ENCODE measurements at places on chromosomes 12 and 14.

DNA sequence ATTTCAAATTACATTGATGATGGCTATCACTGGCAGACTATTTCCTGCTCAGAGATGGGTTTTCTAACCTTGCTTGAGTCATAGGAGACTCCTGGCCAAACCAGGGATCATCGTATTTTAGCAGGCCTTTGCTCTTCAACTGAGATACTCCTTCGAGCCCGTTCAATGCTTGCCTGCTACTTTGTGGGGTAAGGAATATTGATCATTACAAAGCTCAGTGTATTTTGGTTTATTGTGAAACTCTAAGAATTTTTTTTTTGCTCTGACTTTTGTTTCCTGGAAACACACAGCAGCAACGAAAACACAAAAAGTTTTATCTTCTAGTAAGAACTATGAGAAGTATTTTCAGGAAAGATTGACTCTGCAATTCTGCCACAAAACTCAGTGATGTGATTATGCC lies 4.1 kb downstream of the GPRC5D start:
- peaks cover 46% of the 10 kb centered on the region for H3K4me1 ChIP-seq
- no peak for DNase-seq
- no peak overlapping the region for H3K27ac ChIP-seq
- H3K4me3 ChIP-seq = 0 out of 2 replicates have a peak overlapping the region, but pooled peaks have one; percentile 1
- H3K36me3 ChIP-seq = peaks cover 2% of the 10 kb centered on the region
- no peaks in the 10 kb centered on the region for H3K27me3 ChIP-seq

GRCh38 chr12:104959335-104959841 lies 1.3 kb upstream of the SLC41A2 start:
- H3K4me1 ChIP-seq = peaks cover 22% of the 10 kb centered on the region
- no peaks in the 10 kb centered on the region for H3K36me3 ChIP-seq
- peak overlapping the region; percentile 75 for H3K4me3 ChIP-seq
- peak overlapping the region; percentile 93 for H3K27ac ChIP-seq

GRCh38 chr12:126617312-126617711 lies 1552.1 kb downstream of the AACS start:
- peak; percentile 7 for DNase-seq
- no peaks in the 10 kb centered on the region for H3K4me1 ChIP-seq
- no peak overlapping the region for H3K27ac ChIP-seq
- peak overlapping the region; percentile 51 for H3K4me3 ChIP-seq
- H3K27me3 ChIP-seq = no peaks in the 10 kb centered on the region

GRCh38 chr12:47997321-47997720 lies 7.0 kb downstream of the COL2A1 start:
- no peak for DNase-seq
- no peak overlapping the region for H3K27ac ChIP-seq
- no peak overlapping the region for H3K4me3 ChIP-seq
- H3K27me3 ChIP-seq = peaks cover 41% of the 10 kb centered on the region
- H3K4me1 ChIP-seq = peaks cover 4% of the 10 kb centered on the region
- no peaks in the 10 kb centered on the region for H3K36me3 ChIP-seq

DNA sequence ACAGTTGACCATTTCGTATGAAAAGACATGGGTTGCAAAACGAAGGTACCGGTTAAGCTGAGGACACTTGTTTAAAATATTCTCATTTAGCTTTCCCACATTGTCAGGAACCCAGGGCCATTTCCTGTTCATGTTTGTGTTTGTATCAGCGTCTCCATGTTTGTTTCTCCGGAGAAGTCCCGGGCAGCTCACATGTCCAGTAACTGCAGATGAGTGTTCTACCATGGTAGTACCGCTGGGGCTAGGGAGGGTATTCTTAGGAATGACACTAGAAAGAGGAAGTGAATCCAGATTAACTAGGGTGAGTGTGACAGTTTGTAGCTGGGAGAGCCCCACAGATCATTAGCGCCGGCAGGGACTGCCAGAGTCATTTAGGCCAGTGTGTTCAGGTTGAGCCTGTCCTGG lies 50.0 kb upstream of the EVL start:
- no peak overlapping the region for H3K27ac ChIP-seq
- H3K4me1 ChIP-seq = no peaks in the 10 kb centered on the region
- no peaks in the 10 kb centered on the region for H3K36me3 ChIP-seq

DNA sequence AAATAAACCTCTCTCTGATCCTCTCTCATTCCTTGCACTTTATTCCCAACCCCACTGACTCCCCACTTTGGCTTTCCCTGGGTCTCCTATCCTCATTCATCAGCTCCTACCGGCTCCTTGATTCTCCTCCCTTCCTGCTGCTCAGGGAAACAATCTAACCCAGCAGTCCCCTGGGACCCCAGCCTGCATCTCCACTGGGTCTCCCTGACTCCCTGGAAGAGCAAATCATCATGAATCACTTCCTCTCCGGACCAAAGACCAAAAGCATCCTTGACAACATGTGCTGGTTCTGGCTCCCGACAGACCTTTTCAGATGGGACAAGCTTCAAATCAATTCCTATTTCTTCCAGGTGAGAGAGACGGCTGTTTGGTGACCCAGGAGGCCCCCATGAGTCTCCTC lies 76.6 kb downstream of the HSPB8 start:
- DNase-seq = no peak
- no peak overlapping the region for H3K4me3 ChIP-seq
- H3K27ac ChIP-seq = no peak overlapping the region
- no peaks in the 10 kb centered on the region for H3K36me3 ChIP-seq
- H3K27me3 ChIP-seq = no peaks in the 10 kb centered on the region

DNA sequence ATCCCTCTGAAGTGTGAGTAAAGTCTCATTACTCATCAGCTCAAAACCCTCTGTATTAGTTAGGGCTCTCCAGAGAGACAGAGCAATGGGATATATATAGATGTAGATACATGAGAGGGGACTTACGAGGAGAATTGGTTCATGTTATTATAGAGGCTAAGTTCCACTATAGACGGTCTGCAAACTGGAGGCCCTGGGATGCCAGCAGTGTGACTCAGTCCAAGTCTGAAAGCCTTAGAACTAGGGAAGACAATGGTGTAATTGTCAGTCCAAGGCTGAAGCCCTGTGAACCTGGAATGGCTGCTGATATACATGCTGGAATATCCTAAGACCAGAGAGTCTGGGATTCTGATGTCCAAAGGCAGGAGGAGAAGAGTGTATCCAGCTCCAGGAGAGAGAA lies 57.3 kb upstream of the CEP83 start:
- no peak for DNase-seq
- no peaks in the 10 kb centered on the region for H3K36me3 ChIP-seq
- H3K27ac ChIP-seq = no peak overlapping the region
- H3K4me1 ChIP-seq = no peaks in the 10 kb centered on the region
- H3K27me3 ChIP-seq = no peaks in the 10 kb centered on the region
- no peak overlapping the region for H3K4me3 ChIP-seq

DNA sequence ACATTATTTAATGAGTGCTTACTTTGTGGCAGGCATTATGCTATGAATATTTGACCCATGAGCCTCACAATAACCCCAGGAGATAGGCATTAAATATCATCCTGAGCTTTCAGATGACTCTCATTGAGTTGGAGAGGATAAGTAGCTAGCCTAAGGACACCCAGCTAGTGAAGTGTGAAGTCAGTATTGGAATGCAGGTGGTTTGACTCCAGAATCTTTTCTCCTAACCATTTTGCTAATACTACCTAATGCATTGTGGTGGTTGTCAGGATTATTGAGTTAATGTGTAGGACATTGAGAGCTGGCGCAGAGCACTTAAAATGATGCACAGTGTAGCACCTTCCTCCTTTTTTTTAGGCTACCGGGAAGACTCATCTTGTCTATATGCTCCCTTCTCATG lies 3.8 kb upstream of the CDKL1 start:
- H3K27ac ChIP-seq = no peak overlapping the region
- DNase-seq = no peak
- no peaks in the 10 kb centered on the region for H3K27me3 ChIP-seq
- H3K4me1 ChIP-seq = no peaks in the 10 kb centered on the region
- no peaks in the 10 kb centered on the region for H3K36me3 ChIP-seq

GRCh38 chr14:105385322-105385637 lies 13.1 kb upstream of the TEX22 start:
- H3K4me1 ChIP-seq = no peaks in the 10 kb centered on the region
- no peak overlapping the region for H3K27ac ChIP-seq
- no peaks in the 10 kb centered on the region for H3K36me3 ChIP-seq
- H3K27me3 ChIP-seq = no peaks in the 10 kb centered on the region
- H3K4me3 ChIP-seq = no peak overlapping the region

GRCh38 chr12:102669056-102669455 lies 188.7 kb upstream of the IGF1 start:
- DNase-seq = no peak
- no peak overlapping the region for H3K4me3 ChIP-seq
- no peaks in the 10 kb centered on the region for H3K36me3 ChIP-seq
- no peaks in the 10 kb centered on the region for H3K27me3 ChIP-seq
- H3K27ac ChIP-seq = no peak overlapping the region

DNA sequence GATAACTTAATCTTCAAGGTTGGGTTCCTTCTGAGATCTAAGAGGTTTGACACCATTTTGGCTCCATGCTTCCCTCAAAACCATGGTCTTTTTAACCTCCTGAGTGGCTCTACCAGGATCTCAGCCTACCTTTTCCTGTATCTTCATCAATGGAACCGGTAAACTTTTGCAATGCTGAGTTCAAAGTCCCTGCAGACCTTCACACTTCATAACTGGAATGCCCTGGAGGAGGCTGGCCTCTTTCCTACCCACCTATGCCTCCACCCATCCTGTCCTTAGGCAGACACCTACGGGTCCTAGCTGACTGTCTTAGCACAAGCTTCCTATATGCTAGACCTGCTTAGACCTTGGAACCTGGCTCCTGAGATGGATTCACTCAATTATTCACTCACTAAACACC lies 89.5 kb upstream of the EEA1 start:
- no peaks in the 10 kb centered on the region for H3K27me3 ChIP-seq
- H3K4me3 ChIP-seq = no peak overlapping the region
- no peak for DNase-seq
- H3K4me1 ChIP-seq = no peaks in the 10 kb centered on the region

DNA sequence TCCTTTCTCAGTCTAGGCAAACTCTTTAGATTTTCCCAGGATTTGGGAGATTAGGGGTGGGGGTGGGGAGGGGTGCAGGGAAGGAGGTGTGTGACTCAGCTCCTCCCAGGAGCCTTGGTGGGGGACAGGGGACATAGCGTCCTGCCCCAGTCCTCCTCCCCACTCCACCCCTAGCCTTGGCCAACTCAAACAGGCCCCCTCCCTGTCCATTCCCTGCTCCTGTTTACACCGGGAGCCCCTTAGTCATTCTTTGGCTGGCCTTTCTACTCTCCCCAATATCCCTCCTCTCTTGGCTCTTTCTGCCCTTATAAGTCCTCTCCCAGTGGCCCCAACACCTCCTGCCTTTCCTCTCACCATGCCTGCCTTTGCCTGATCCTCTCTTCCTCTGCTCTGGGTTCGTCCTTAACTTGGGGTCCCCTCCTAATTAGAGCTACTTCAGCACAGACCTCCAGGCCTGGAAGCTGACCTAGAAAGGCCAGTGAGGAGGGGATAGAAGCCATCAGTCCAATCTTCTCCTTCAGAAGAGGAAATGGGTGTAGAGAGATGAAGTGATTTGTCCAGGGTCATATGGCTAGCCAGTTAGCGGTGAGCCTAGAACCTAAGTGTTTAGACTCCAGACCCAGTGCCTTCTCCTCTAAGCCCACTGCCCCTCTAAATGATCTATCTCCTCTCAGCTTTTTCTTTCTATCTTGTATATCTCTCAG lies 2.3 kb upstream of the ITGA5 start:
- H3K27me3 ChIP-seq = peaks cover 55% of the 10 kb centered on the region
- H3K4me1 ChIP-seq = no peaks in the 10 kb centered on the region
- no peak for DNase-seq
- no peak overlapping the region for H3K4me3 ChIP-seq

DNA sequence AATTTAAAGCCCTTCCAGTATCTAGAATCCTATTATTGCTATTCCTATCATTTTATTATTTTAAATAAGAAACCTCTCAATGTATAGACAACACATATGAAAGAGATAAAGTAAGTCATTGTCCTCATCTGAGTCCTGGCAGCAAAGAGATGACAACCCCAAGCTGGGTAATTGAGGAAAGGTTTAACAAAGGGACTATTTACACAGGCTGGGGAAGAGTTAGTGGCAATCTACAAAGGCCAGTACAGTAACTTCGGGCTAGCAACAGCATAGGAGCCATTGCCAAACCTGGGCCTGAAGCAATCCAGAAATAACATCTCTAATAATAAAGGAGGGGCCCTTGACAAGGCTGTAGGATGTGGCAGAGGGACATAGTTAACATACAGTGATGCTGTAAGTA lies 11.2 kb downstream of the PDE6H start:
- H3K4me1 ChIP-seq = peaks cover 25% of the 10 kb centered on the region
- no peak overlapping the region for H3K27ac ChIP-seq
- no peaks in the 10 kb centered on the region for H3K36me3 ChIP-seq
- no peaks in the 10 kb centered on the region for H3K27me3 ChIP-seq
- no peak for DNase-seq

DNA sequence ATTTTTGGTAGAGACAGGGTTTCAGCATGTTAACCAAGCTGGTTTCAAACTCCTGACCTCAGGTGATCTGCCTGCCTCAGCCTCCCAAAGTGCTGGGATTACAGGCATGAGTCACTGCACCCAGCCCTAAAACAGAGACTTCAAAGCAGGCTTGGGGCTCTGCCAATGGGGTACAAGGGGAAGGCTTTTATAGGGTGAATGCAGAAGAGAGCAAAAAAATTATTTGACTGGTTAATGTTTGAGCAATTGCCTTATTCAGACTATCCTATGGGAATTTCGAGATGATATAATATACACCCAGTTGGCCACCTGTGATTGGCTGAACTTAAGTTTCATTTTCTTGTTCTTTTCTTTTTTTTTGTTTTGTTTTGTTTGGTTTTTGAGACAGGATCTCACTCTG lies 31.5 kb upstream of the ACTN1 start:
- H3K36me3 ChIP-seq = no peaks in the 10 kb centered on the region
- H3K4me3 ChIP-seq = no peak overlapping the region
- H3K27ac ChIP-seq = no peak overlapping the region
- H3K4me1 ChIP-seq = no peaks in the 10 kb centered on the region
- no peak for DNase-seq

GRCh38 chr14:81435391-81436295 lies 35.5 kb upstream of the STON2 start:
- no peak overlapping the region for H3K27ac ChIP-seq
- peak overlapping the region; percentile 53 for H3K4me3 ChIP-seq
- H3K36me3 ChIP-seq = no peaks in the 10 kb centered on the region
- DNase-seq = peak; percentile 21

DNA sequence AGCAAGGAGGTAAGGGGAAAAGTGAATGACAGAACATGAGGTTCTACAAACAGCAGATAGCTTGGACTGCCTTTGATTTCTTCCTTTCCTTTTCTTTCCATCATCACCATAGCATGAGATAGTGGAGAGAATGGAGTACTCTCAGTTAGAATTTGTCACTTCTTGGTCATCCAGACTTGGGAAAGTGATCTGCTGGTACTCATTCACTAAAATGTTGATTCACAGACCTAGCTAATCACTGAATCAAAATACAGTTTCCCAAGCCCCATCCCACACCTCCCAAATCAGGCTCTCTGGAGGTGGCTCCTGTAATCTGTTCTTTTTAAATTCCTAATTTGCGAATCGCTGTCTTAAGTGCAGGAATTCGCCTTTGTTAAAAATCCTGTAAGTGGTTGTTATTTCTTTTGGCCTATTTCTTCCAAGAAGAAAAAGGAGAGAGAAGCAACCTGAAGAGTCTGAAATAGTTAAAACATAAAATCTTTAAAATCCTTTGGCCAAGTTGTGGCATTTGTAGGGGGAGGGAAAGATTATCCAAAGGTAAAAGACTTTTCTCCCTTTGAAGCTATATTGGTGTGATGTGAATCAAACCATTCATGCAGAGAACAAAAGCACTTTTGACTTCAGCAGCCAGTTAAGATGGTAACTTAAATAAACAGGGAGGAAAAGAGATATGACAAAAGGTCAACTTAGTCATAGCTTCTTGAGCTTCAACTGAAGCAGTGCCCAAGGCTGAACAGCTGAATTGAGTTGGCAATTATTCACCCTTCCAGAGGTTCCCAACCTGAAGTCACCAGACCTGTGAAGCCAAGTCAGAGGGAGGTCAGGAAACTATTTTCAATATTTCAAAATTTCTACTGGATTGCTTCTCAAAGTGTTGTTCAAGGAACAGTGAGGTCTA lies 255.1 kb upstream of the KRR1 start:
- H3K36me3 ChIP-seq = no peaks in the 10 kb centered on the region
- no peaks in the 10 kb centered on the region for H3K27me3 ChIP-seq
- no peak overlapping the region for H3K27ac ChIP-seq

Data from MM.1S (cell line).